ENCODE measurements at places on chromosomes 7 and 10.

DNA sequence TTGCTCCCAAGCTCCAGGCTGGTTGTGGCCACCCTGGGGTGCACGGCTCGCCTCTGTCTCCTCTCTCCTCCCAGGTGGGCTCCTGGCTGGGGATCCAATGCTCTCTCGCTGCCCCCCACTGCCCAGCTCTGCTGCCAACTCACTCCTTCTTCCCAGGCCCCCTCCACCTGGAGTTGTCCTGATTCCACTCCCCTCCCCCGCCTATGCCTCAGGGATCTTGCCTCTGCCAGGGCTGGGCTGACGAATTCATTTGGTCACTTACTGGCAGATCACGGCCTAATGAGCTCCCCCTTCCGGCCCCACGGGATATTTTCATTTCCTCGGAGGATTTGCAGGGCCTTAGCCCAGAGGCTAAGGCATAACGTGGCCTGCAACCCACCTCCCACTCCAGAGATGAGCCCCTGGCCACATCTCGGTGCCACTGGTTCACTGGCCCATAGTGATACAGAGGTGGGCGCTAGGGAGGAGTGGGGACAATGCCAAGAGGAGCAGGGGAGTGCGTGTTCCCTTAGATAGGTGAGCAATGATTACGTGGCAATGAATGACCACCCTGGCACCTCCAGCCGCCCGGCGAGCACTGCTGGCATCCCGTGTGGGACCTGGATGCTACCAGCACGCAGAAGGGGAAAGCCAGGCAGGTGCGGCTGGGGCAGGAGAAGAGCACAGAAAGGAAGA lies 344.6 kb upstream of the SHH start:
- no peak for DNase-seq

DNA sequence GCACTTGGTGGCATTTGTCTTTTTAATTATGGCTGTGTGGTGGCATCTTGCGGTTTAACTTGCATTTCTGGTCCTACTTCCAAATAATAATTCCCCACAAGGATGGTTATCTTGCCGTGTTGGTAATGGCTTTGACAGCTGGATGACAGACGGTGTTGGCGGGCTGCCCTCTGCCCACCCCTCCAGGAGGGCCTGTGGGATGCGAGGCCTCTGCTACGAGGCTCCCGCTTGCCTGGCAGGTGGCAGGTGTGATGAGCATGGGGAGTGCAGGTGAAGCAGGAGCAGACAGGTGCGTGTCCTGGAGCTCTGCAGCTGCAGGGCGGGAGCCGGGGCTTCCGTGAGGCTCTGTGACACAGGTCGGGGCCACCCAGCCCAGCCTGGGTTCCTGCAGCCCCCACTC lies 11.8 kb downstream of the INPP5A start:
- no peak for DNase-seq

GRCh38 chr10:98899018-98899417 lies 336.6 kb downstream of the HPSE2 start:
- DNase-seq: no peak

- DNase-seq: peak; percentile 54
Measured at GRCh38 chr7:157738066-157738460, 401.3 kb downstream of the DNAJB6 start.

GRCh38 chr7:45160417-45160881 lies 2.9 kb downstream of the RAMP3 start:
- no peak for DNase-seq
